Camera-type eye (tissue), 1 donor: ENCODE measurements at places on chromosomes 16 and 17. TPM values are rescaled to one million over a fixed set of nuclear protein-coding genes. Genes with fewer than 3 reads are reported as not detected.

The PRR11 gene
- total RNA-seq, result 255 TPM

The BAIAP3 gene
- 9.3 TPM for total RNA-seq

The CLEC18A gene
- 6.9 TPM for total RNA-seq

The TMC8 gene
- total RNA-seq, result 4.8 TPM

The KRT33B gene
- not detected for total RNA-seq

The NPIPA7 gene
- total RNA-seq, result 3.7 TPM
